ENCODE measurements at places on chromosomes 6 and 20.

- DNase-seq, result peak; percentile 21
Measured at GRCh38 chr6:126747728-126748540, 370.5 kb upstream of the RSPO3 start.

DNA sequence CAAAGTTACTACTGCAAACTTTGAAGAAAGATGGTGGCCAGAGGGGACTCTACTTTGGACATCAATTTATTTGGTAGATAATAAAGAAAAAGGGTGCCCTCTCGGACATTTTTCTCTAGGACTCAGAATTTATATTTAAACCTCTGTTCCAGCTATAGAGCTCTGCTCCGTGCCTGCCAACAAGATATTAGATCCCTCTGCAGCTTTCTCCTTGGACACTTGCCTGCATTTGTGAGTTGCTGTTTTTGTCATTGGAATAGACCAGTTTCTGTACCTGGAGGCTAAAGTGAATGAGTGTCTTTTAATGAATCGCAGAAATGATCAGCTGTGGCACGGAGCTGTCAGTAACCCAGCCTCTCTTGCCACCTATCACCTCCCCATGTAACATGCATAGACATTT lies 253.5 kb downstream of the NRN1 start:
- DNase-seq, result no peak

- no peak for DNase-seq
Measured at GRCh38 chr6:53331678-53332077, 17.1 kb downstream of the ELOVL5 start.

- DNase-seq, result no peak
Measured at GRCh38 chr20:33162313-33162712, 5.6 kb upstream of the BPIFA2 start.

DNA sequence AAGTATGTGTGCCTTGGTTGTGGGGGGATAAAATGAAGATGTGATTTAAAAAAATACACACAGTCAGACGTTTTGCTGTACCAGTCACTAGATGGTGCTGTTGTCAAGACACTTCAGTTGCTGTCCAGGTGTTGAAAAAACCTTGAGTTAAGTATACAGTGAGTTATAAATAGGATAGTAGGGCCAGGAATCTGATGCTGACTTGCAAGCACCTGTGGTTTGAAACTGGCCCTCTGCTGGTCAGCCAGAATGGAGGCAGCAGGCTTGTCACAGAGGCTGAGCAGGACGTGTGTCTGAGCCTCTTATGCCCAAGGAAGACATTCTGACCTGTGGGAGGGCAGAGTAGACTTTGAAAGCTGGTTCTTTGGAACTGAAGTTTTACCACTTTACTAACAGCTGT lies 27.8 kb downstream of the RNF8 start:
- DNase-seq, result peak; percentile 50

- DNase-seq, result peak; percentile 11
Measured at GRCh38 chr6:158411998-158412397, 99.7 kb downstream of the TULP4 start.

DNA sequence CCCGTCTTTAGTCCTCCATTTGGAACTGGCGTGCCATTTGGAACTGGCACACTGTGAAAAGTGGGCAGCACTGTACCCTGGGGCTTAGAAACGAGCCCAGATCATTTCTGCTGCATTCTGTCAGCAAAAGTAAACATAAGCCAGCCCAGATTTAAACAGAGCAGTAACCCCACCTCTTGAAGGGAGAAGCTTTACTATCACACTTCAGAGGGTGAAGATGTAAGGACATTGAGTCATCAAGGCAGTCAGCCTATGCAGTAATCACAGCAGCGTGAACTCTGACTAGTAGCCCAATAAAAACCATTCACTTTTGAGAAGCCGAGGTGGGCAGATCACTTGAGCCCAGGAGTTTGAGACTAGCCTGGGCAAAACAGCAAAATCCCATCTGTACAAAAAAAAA lies 216.9 kb downstream of the EYA2 start:
- DNase-seq, result no peak
